NCI-H524 (cell line): ENCODE measurements at places on chromosomes 3 and 15.
A peak's percentile ranks its signal among the peaks of the same experiment; 100 is the strongest.

DNA sequence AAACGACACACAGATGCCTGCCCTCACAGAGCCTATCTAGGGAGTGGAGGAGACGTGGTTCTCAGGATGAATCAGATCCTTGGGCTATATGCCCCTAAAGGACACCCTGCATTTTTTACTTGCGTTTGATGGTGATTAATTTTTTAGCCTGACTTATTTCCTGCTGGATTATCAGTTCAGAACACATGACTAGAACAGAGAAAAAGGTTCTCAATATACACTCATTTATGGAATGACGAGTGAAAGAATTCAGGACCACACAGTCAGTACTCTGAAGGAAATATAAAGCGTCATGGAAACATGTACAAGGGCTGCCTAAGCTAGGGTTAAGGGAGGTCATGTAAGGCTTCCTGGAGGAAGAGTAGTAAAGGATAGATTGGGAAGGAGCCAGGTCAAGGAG lies 121.8 kb downstream of the SSR3 start:
- no peak for DNase-seq

DNA sequence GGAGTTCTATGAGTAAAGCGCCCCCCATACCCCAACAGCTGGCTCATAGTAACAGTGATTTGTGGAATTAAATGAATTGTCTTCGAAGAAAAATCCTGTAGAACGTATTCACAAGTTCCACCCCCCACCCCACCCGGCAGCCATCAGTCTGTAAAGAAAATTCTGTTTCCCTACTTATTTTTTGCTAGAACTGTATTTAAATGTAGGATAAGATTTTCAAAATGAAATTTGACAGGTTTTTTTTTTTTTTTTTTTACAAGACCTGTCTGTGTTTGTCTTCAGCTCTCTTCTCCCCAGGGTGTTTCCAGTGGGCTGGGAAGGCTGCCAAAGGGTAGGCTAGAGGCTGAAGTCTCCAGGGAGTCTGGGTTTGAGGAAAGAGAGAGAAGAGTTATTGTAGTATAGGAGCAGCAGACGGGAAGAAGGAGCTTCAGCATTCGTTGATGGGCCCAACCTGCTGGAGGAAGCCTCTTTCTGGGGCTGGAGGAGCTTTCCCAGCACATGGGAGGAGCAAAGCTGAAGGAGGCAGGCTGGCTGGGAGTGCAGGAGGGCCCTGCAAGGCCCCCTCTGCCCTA lies 130.6 kb upstream of the SEMA6D start:
- DNase-seq, result peak; percentile 16

- DNase-seq, result no peak
Measured at GRCh38 chr15:75178171-75178937, 23.3 kb upstream of the C15orf39 start.

- DNase-seq, result no peak
Measured at GRCh38 chr3:126117212-126117611, 33.3 kb upstream of the SLC41A3 start.
